ENCODE measurements at places on chromosomes 5 and 9.

DNA sequence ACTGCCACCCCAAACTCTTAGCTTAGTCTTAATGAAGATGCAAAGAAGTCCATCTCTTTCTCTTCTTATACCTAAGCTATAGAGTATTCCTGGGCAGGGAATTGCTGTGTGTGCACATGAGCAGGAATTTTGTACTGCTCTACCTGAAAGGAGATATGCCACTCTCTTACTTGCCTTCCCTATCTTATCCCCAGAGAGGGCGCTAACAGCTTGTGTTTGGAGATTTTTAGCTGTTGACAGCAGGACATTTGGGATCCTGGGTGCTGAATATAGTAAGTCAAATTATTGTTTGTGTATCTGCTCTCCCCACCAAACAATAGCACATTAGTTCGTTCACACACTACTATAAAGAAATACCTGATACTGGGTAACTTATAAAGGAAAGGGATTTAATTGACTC, 159.5 kb downstream of the GABRG2 start:
- no peak for DNase-seq

- peak; percentile 54 for DNase-seq
Observed at GRCh38 chr9:119802621-119803020, 433.4 kb upstream of the BRINP1 start.

DNA sequence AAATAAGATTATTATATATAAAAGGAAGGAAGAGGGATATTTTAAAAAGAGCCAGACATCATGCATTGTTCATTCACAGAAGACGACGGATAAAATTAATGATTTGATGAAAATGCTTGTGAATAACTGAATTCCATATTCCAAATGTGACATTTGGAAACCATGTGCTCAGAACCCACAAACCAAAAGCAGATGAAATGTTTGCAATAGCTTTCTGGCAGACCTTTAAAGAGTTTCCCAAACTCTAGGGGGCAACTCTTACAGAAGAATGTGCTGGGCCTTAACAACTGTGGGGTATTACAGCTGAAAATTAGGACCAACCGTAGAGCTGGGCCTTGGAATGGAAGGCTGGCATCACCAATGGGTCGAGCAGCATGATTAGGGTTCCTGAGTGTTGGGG, 471.0 kb downstream of the EFNA5 start:
- DNase-seq, result no peak

DNA sequence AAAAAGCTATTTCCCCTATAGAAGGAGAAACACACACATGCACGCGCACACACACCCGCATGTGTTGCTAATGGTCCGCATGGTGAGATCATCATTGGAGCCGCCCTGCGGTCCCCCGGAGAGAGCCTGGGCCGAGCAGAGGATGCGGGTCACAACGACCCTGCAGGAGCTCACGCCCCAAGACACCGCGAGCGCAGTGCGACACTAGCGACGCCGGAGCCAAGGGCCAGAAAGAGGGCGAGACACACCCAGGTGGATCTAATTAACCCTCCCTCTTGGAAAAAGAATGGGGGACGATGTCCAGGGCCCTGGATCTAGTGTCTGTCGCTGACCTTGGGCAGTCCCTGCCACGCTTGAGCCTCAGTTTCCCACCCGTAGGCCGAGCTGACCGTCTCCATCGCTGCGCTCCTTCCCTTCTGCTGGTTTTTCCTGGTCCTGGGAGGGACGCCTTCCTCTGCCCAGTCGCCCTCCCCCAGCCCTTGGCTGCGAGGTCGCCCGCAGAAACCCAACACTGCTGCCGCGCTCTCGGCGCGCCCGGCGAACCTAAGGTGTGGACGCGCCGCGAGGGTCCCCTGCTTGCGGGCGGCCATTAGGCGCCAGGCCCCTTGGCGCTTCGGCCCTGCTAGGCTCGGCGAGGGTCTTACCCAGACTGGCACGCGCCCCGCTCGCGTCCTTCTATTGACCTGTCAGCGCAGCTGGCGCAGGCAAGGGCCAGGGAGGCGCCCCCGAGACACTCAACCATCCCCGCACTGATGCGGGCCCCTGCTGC, 47.5 kb upstream of the RNF20 start:
- peak; percentile 72 for DNase-seq
